ENCODE measurements at places on chromosomes 12 and 14.

DNA sequence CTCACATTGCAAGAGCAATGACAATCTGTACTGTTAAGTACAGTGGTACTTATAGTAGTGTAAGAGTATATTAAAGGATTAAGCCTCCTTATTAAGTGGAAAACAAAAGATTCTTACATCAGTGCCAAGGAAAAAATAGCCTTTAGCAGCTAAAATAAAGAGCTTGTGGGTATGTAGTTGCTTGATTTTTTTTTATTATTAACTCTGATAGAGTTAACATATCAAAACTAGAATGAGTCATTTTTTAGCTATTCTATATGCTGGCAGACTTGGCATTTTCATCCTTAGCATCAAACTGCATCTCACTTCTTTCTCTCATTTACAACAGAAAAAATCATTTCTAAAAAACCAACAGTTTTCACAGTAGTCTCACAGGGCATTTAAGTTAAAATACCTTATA, 86.5 kb downstream of the ATP2B1 start:
- no peak for DNase-seq

DNA sequence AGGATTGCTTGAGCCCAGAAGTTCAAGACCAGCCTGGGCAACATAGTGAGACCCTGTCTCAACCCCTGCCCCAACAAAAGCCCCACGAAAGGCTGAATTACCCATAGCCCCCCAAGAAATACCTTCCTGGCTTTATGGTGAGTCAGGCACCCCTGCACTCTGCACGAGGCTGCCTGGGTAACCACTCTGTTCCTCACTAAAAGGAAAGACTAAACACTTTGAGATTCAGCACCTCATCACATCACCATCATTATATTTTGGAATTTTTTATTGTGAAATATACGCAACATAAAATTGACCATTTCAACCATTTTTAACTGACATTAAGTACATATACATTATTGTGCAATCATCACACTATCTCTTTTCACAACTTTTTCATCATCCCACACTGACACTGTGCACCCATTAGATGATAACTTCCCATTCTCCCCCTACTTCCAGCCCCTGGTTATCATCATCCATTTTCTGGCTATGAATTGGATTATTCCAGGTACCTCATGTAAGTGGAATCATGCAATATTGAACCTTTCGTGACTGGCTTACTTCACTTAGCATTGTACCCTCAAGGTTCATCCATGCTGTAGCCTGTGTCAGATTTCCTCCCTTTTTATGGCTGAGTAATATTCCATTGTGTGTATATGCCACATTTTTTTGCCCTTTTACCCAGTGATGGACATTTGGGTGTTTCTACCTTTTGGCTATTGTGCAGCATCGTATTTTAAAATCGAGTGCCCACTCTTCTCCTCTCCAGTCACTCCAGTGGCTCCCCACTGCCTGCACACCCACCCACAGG, 51.5 kb downstream of the TSPAN9 start:
- no peak for DNase-seq

GRCh38 chr12:56161690-56162351, 3.7 kb downstream of the MYL6 start:
- DNase-seq: no peak

DNA sequence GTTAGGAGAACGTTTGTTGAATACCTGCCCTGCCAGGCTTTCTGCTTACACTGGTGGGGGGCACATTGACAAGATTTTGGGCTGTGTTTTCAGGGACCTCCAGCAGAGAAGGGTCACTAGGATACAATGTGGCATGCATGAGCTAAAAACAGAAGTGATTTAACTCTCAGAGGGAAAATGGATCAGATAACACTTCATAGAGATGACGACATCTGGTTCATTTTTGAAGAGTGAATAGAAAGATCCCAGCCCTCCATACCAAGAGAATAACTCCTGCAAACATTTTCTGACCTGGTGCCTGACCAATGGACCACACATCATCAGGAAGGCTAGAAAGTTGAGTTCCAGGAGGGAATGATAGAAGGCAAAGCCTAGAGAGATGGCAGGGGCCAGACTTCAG, 33.7 kb downstream of the CKB start:
- DNase-seq: no peak

DNA sequence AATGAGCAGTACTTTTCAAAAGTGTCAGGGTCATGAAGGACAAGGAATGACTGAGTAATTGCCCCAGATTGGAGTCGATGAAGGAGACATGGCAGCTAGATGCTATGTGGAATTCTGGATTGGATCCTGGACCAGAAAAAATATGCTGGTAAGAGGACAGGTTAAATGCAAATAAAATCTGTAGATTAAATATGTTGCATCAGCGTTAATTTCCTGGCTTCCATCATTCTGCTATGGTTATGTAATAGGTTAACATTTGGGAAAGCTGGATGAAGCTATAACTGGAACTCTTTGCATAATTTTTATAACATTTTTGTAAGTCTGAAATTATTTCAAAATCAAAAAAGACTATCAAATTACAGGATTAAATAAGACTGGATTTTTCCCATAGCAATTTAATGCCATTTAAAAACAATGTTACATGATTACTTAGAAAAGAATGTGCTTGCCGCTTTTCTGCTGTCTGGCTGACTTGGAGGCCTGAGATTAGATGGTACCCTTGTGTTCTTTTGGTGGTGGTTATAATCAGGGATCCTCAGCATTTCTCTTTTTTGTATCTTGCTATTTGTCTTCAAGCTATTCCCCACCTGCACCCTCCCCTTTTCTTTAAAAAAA, 65.1 kb downstream of the FBXW8 start:
- DNase-seq: no peak

GRCh38 chr12:125287155-125287847, 222.1 kb downstream of the AACS start:
- no peak for DNase-seq

DNA sequence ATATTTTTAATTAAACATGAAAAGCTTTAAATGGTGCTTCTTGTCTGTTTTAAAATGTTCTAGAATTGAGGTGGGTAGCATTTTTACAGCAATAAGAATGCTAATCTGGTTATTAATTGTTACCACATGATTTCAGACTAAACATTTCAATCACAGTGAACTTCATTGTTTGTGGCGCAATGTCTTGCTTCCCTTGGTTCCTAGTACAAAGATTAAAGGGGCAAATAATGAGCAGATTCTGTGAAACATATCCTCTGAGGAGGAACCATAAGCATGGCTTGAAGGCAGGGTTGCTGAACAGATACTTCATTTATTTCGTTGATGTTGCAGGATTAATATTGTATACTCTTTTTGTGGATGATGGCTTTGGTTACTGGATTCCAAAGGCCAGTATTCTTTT, 162.1 kb downstream of the FUT8 start:
- no peak for DNase-seq

DNA sequence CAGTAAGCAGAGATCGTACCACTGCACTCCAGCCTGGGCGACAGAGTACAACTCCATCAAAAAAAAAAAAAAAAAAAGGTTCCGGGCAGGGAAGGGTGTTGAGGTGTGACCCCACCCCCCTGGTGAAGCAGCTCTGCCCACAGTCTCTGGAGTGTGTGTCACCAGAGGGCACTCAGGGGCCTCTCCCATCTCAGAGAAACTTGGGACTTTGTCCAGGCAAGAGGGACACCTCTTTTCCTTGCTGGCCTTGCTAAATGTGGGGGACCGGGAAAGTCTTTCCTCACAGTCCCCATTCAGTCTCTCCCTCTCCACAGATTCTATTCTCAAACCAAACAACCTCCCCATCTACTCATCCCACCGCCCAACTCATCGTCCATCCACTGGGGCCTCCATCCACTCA, 43.6 kb downstream of the RFLNA start:
- no peak for DNase-seq

GRCh38 chr14:21199611-21200560, 44.0 kb upstream of the OR5AU1 start:
- no peak for DNase-seq

GRCh38 chr12:58321414-58321813, 380.0 kb downstream of the ATP23 start:
- DNase-seq: no peak

DNA sequence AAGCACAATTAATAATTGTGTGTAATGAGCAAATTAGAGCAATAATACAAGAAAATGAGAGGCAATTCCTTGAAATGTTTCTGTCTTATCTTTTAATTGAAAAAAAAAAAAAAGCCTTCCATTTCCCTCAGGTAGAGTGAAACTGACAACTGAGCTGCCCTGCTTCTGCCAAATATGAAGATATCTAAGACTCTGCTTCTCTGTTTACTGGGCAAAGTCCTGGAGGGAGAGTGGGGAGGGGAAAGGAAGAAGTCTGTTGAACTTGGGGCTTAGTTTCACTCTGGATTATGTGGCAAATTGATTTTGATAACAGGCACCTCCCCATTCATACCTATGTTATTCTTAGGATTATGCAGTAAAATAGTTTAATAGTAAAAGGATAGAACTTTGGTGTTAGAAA, 364.9 kb downstream of the NRXN3 start:
- DNase-seq: no peak

- DNase-seq: no peak
Measured at GRCh38 chr12:85781766-85782165, 54.4 kb downstream of the RASSF9 start.

DNA sequence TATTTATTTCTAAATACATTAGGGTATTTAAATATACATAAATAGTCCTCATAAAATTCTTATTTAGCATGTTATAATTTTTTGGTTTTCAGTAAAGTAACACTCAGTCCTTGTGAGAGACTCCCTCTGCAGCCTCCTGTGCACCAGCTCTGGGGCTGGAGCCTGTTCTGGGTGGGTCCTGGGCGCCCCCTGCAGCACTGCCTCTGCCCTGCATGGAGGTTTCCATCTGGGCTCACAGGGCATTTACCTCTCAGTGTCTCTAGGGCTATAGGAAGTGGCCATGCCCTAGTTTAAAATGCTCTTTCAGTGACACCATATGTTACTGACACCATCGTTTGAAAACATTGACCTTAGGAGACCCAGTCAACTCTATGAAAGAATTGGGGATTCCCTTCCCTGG, 1155.2 kb downstream of the TMEM121 start:
- DNase-seq: no peak

DNA sequence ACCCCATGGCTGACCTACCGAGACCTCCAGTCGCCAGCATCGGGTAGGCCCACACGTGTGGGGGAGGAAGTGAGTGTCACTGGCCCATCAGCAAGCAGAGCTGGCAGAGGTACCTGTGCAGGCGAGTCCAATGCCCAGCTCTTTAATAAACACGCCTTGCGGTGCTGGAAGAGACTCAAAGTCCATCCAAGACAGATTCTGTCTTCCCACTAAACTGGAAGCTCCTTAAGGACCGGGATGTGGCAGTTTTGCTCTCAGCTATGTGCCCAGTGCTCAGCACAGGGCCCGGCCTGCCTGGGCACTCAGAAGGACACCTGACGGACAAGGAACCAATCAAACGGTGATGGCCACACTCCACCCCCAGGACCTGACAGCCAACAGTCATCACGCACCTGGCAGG, 65.0 kb downstream of the ITPK1 start:
- DNase-seq: no peak

GRCh38 chr12:94690198-94690771, 39.9 kb upstream of the TMCC3 start:
- no peak for DNase-seq

- no peak for DNase-seq
Measured at GRCh38 chr12:67352682-67353081, 83.5 kb downstream of the CAND1 start.

DNA sequence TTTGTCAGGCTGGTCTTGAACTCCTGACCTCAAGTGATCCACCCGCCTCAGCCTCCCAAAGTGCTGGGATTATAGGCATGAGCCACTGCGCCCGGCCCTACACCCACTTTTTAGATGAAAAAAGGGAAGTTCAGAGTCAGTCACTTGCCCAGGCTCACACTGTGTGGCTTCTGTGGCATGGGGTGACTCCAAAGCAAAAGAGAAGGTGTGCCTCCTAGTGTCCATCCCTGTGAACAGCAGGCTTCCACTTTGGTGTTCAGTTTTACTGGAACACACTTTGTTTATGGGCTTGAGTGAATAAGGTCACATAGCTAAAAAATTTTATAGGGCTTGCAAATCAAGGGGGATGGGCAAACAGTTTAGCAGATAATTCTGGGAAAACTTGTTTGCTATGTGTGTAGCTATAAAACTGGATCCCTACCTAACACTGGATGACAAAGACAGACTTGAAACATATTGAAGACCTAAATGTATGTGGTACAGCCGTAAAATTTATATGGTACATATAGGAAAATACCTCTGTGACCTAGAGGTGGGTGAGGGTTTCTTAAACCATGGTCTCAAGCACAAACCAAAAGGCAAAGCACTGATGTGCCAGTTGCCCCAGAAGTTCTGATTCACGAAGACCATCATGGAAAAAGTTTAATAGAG, 54.9 kb downstream of the EID3 start:
- DNase-seq: peak; percentile 60

DNA sequence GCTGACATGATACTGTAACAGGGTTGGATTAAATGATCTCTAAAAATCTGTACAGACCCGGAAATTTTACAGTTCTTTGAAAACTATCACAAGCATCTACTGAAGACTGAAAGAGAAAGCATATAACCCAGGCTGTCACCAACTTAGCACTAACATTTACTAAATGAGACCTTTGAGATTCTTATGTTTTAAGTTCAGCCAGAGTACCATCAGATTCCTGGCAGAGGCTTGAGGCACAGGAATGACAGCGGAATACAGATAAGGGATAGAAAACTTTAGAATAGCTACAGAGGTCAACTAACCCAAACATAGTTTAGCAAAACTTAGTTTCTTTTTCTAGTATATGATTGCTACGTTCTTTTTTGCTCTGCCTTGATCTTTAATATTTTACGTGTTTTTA, 91.6 kb upstream of the FERMT2 start:
- no peak for DNase-seq

- DNase-seq: no peak
Measured at GRCh38 chr12:78406213-78406612, 458.4 kb upstream of the SYT1 start.

DNA sequence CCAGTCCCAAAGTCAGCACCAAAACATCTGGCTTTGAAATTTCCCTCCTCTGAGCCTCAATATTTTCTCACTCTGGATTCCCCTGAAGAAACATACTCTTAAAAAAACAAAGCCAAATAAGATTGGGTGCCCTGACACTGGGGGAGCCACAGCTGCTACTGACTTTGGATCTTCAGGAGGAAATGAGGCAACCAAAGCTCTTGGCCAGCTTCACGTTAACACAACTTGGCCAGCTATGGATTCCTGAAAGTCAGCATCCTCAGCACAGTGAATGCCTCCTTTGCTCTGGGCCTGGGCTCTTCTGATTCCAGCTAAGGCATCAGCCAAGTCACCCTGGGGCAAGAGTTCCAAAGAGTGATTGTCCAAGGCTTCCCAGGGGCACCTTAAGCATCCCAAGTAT, 254.8 kb downstream of the ANO2 start:
- DNase-seq: no peak
